T-helper 1 cell (primary cell): ENCODE measurements at places on chromosomes 2 and 18.

- DNase-seq: no peak
These were observed 38.0 kb downstream of the SLC9A4 start for GRCh38 chr2:102510791-102511575.

DNA sequence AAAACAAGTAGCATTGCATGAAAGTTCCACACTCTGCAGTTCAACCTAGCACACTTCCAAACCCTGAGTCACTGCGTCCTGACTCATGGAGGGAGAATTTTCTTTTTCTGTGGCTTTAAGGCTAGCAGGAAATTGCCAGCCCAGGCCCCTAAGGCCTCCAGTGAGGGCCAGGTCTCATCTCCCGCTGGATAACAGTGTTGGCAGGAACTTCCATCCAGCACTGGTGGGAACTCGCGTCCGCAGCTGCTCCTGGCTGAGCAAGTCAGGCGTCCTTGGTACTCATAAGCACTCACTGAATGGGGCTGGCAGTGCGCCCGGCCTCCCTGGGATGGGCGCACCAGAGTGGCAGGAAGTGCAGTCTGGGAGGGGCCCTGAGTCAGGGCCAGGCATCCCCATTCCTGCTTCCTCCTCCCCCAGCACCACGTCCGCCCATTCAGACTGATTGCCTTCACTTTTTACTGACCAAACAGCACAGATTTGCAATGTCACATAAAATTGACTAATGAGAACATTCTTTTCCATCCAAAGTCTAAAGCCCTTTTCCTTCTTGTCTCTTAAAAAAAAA is 14.3 kb downstream of the MALL start:
- no peak for DNase-seq

- no peak for DNase-seq
These were observed at the start of gene DTNA for GRCh38 chr18:34709750-34710441. Gene DTNA (plus strand): TSS chr18:34710298. CDS start chr18:34755977, 45,679 bp downstream.

DNA sequence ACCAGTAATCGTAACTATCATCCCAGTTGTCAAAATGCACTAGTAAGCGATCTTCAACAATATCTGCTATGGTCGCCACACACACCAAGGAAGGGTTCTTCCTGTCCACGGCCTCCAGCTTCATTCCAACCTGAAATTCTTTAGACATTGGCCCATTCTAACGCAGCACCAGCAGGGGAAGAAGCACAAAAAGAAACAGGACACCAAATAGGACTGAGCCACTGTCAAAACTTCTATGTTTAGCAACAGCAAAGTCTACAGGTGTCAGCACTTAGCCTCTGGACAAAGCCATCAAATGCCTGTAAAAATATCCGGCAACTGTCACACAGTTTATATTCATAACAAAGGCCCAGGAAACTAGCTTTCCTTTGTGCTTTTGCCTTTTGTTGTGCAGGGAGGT is 175.0 kb downstream of the L3MBTL4 start:
- DNase-seq: no peak

- no peak for DNase-seq
These were observed 73.3 kb upstream of the SP3 start for GRCh38 chr2:174038462-174038861.

GRCh38 chr2:10161961-10162441 is 39.5 kb downstream of the RRM2 start:
- DNase-seq: no peak

DNA sequence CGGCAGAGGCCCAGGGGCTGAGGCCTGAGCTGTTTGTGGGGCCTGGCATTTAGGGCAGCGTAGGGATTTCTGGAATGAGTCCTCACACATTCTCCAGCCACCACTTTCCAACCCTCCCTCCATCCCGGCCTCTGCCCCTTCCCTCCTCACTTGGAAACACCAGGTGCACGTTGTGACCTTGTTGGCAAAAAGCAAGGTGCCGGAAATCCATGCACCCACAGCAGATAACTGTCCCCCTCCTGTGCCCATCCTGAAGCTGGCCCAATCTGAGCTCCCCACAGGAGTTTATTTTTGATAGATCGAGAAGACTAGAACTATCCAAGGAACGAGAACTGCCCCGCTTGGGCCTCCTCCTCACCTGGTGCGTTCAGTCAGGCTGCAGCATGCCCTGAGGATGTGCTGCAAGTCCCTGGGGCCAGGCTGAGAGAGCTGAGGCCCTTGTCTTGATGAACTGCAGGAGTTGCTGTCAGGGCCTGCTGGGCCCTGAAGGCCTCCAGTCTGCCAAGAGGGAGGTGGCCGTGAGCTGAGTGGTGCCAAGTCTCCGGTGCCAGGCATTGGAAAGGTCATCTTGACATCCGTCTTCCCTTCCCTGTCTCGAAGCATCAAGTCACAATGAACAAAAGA is 55.8 kb downstream of the CTIF start:
- DNase-seq: no peak

DNA sequence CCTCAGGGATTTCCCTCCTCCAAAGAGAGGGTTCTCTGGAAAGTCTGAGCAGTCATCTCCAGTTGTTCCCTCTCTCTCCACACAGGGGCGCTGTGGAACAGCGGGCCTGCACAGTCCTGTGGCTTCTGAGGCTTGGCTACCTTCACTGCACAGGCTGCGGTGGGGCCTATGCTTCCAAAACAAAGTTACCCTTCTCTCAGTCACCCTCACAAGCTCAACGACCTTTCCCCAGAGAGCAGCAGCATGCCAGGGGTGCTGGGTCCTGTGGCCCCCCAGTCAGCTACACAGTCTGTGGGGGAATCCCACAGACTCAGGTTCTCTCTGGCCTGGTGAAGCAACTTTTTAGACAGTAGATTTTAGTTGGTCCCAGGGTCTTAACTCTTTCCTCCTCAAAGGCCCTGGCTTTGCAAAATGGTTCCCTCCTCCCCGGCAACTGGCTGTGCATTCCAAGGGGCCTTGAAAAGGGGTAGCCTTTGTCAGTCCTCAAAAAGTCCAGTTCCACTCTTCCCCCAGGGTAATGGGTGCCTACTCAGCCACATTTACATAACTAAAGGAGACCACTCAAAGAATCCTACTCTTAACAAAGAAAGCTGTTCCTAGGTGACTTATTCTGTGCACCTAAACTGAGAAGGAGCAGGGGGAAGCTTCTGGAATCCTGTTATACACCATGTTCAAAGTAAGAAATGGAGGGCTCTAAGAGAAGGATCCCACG is 14.9 kb downstream of the B3GNT7 start:
- DNase-seq: no peak

GRCh38 chr18:77086034-77086433 is 46.5 kb downstream of the MBP start:
- DNase-seq: no peak

GRCh38 chr2:238699307-238700116 is 148.4 kb upstream of the TWIST2 start:
- DNase-seq: no peak

- DNase-seq: no peak
These were observed 471.5 kb downstream of the PIK3C3 start for GRCh38 chr18:42426496-42427015.

GRCh38 chr2:237870754-237871651 is 11.6 kb downstream of the RAMP1 start:
- no peak for DNase-seq

DNA sequence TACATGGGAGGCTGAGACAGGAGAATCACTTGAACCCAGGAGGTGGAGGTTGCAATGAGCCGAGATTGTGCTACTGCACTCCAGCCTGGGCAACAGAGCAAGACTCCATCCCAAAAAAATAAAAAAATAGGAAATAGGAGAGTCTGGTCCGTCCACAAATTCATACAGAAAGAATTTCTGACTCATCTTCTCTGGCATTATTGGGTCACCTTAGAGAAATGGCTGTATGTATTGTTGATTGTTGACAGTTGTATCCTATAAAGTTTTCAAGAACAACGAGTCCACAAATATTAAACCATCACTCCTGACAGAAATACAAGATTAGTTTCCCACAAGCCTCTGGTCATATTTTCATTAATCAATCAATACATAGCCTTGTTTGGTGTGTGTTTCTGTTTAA is 20.4 kb downstream of the RBM43 start:
- no peak for DNase-seq
